ENCODE measurements at places on chromosomes 6 and 20. TPM values are rescaled to one million over a fixed set of nuclear protein-coding genes. Genes with fewer than 3 reads are reported as not detected.

DNA sequence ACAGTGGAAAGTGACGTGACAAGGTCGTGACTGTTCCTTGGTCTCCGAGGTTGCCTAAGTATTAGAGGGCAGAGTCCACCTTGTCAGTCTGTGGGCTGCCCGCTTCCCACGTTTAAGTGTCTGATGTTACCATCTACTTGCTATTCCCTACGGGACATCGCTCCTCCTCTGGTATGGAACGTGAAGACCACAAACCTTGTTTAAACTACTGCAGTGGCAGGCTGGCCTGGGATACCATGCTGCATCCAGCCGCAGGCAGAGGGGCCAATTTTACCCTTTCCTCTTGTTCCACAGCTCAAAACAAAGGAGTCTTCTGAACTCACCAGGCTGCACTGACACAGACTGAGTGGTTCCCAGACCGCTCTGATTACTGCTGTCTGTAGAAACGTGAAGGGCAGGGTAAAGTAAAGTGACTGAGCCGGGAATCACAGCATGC, 275.9 kb downstream of the FOXC1 start:
- peak overlapping the region; percentile 11 for H3K4me3 ChIP-seq
- H3K4me1 ChIP-seq = peaks cover 5% of the 10 kb centered on the region
- peak; percentile 10 for DNase-seq
- no peaks in the 10 kb centered on the region for H3K27me3 ChIP-seq
- H3K27ac ChIP-seq = peak overlapping the region; percentile 17

The MUC22 gene
- total RNA-seq = 0.05 TPM

- H3K4me1 ChIP-seq = no peaks in the 10 kb centered on the region
- no peak overlapping the region for H3K27ac ChIP-seq
- no peaks in the 10 kb centered on the region for H3K36me3 ChIP-seq
- DNase-seq = peak; percentile 67
- peaks cover 30% of the 10 kb centered on the region for H3K27me3 ChIP-seq
- H3K4me3 ChIP-seq = no peak overlapping the region
These were observed 50.5 kb upstream of the ASIP start for GRCh38 chr20:34190679-34191090.

- H3K27ac ChIP-seq = no peak overlapping the region
- peaks cover 6% of the 10 kb centered on the region for H3K4me1 ChIP-seq
- DNase-seq = peak; percentile 85
- no peaks in the 10 kb centered on the region for H3K36me3 ChIP-seq
- H3K4me3 ChIP-seq = no peak overlapping the region
- H3K27me3 ChIP-seq = no peaks in the 10 kb centered on the region
These were observed 83.7 kb upstream of the CCDC28A start for GRCh38 chr6:138689849-138690248.

- DNase-seq = no peak
- H3K27ac ChIP-seq = no peak overlapping the region
- H3K4me3 ChIP-seq = no peak overlapping the region
- H3K27me3 ChIP-seq = peaks cover 6% of the 10 kb centered on the region
- H3K4me1 ChIP-seq = peaks cover 10% of the 10 kb centered on the region
- peaks cover under 1% of the 10 kb centered on the region for H3K36me3 ChIP-seq
These were observed 8.6 kb upstream of the SLC4A11 start for GRCh38 chr20:3247638-3248037.

GRCh38 chr20:53157443-53158408, 185.6 kb downstream of the TSHZ2 start:
- no peaks in the 10 kb centered on the region for H3K36me3 ChIP-seq
- DNase-seq = no peak
- H3K27ac ChIP-seq = no peak overlapping the region
- no peak overlapping the region for H3K4me3 ChIP-seq
- peaks cover 5% of the 10 kb centered on the region for H3K4me1 ChIP-seq

The PLCB4 gene
- 38.9 TPM for total RNA-seq

The COL12A1 gene
- 106 TPM for total RNA-seq

- peaks cover 4% of the 10 kb centered on the region for H3K27me3 ChIP-seq
- H3K36me3 ChIP-seq = no peaks in the 10 kb centered on the region
- no peak overlapping the region for H3K4me3 ChIP-seq
- DNase-seq = no peak
- H3K4me1 ChIP-seq = no peaks in the 10 kb centered on the region
- H3K27ac ChIP-seq = no peak overlapping the region
These were observed 48.5 kb upstream of the MOCS1 start for GRCh38 chr6:39982720-39983119.

- no peak overlapping the region for H3K27ac ChIP-seq
- DNase-seq = no peak
- H3K4me3 ChIP-seq = no peak overlapping the region
- no peaks in the 10 kb centered on the region for H3K36me3 ChIP-seq
- no peaks in the 10 kb centered on the region for H3K27me3 ChIP-seq
These were observed 78.9 kb upstream of the ISM1 start for GRCh38 chr20:13142143-13142542.

The SLC24A3 gene
- total RNA-seq = 0.79 TPM

The SYTL3 gene
- total RNA-seq = 1.2 TPM

DNA sequence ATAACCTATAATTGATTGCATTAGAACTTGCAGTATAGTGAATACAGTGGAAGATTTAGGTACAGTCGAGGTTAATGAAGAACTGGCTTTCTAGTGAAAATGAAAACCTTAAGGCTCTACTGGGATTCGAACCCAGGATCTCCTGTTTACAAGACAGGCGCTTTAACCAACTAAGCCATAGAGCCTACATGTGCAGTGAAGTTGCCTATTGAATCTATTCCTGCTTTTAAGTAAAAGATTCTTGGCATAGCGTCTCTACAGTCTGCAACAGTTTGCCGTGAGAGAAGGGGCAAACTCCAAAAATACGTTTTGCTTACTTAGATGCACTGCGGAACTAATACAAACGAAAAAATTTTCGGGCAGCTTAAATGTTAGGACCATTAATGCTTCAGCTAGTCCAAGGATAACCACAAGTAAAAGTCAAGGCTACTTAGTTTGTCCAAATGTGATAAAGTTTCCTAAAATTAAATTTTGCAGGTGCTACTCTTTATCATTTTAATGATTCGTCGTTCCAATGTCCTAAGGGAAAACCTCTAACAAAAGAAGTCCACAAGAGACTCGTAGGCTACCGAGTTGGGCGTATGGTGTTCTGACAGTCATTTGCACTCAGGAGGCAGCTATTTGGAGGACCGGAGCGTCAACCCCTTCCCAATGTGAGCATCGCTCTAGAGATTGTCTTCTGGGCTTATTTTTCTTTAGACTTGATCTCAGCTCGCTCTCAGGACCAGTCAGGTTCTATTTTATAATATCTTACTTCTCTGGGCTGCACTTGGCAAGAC, 31.3 kb upstream of the ZSCAN23 start:
- peaks cover 16% of the 10 kb centered on the region for H3K27me3 ChIP-seq
- no peak overlapping the region for H3K27ac ChIP-seq
- no peaks in the 10 kb centered on the region for H3K4me1 ChIP-seq
- peak; percentile 76 for DNase-seq
- no peaks in the 10 kb centered on the region for H3K36me3 ChIP-seq
- peak overlapping the region; percentile 67 for H3K4me3 ChIP-seq

DNA sequence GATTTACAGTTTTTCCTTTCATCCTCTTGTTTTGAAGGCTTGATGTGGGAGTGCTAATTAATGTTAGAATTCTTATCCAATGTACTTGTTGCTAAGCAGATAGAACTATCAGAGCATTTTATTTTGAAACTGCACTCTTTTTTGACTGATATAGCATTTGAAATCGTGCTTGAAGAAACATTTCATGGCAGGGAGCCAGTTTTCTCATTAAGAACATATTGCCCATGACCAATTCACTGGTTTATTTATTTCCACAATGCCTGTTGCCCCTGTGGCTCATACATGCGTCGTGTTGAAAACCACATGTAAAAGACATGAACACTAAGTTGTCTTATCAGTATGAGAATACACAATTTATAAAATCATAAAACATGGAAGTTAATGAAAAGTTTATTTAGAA, 479.7 kb upstream of the FLRT3 start:
- no peak for DNase-seq
- no peak overlapping the region for H3K4me3 ChIP-seq
- H3K4me1 ChIP-seq = no peaks in the 10 kb centered on the region
- H3K36me3 ChIP-seq = no peaks in the 10 kb centered on the region
- H3K27me3 ChIP-seq = no peaks in the 10 kb centered on the region
- no peak overlapping the region for H3K27ac ChIP-seq

DNA sequence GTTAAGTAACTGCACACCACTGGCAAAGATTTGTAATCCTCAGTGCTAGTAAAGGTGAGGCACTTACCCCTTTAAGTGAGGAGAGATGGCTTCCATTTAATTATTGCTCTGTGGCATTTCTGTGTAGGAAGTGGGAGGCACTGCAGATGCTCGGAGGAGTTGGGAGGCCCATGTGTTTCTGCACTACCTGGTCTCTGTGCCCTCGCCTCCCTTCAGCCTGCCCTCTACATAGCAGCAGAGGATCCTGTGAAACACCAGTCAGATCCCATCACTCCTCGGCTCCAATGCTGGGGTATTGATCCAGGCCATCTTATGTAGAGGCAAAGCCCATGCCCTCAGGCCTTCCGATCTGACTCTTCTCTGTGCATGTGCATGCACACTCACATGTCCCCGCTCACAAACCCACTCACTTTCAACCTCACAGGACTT, 67.0 kb downstream of the SLX4IP start:
- DNase-seq = no peak
- no peaks in the 10 kb centered on the region for H3K27me3 ChIP-seq

The HDGFL1 gene
- total RNA-seq = not detected

GRCh38 chr6:167973148-167973885, 24.2 kb upstream of the KIF25 start:
- H3K4me1 ChIP-seq = peaks cover 5% of the 10 kb centered on the region
- no peak overlapping the region for H3K4me3 ChIP-seq
- H3K27ac ChIP-seq = no peak overlapping the region
- no peaks in the 10 kb centered on the region for H3K27me3 ChIP-seq
- peaks cover 2% of the 10 kb centered on the region for H3K36me3 ChIP-seq

DNA sequence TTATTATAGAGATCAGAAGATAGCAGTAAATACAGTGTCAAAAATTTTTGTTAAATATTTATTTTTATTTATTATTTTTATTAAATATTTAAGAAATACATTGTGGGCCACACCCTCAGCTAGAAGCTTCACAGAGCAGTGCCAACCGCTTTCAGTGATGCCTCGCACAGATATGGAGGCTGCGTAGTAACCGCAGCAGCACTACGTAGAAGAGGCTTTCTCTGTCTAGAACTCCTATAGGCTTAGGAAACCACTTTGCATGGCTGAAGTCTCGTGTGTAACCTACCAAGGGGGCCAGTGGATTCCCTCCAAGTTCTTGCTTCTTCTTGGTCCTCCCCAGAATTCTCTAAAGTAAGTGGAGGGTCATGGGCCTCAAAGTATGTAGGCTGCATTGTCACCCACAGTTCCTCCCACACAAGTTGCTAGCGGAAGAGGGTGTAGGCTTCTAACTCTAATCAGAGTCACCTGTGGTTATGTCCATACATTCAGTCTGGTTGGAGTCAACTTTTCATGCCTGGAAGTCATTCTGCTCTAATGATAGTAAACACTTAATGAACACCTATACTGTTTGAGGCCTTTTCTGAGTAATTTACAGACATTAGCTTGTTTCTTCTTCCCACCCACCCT, 285.6 kb downstream of the CDKAL1 start:
- H3K27me3 ChIP-seq = no peaks in the 10 kb centered on the region
- no peaks in the 10 kb centered on the region for H3K4me1 ChIP-seq
- no peak overlapping the region for H3K4me3 ChIP-seq
- H3K27ac ChIP-seq = no peak overlapping the region
- DNase-seq = no peak

DNA sequence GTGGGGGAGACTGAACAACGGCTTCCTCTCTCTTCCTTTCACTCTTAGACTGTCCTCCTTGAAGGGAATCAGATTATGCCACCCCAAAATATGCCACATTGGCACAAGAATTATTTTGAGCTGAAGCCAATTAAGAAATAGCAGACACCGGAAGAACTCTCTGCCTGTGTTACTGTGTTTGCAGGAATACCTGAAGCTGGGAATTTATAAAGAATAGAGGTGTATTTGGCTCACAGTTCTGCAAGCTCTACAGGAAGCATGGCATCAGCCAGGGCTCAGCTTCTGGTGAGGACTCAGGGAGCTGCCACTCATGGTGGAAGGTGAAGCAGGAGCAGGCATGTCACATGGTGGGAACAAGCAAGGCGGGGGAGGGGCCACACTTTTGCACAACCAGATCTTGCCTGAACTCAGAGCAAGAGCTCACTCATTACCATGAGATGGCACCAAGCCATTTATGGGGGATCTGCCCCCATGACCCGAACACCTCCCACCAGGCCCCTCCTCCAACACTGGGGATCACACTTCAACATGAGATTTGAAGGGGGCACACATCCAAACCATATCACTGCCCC, 46.0 kb downstream of the PCNA start:
- peaks cover 8% of the 10 kb centered on the region for H3K4me1 ChIP-seq
- no peak overlapping the region for H3K4me3 ChIP-seq
- no peaks in the 10 kb centered on the region for H3K27me3 ChIP-seq

GRCh38 chr6:41256383-41256782, 28.2 kb downstream of the TREML4 start:
- no peak overlapping the region for H3K27ac ChIP-seq
- no peak overlapping the region for H3K4me3 ChIP-seq
- H3K36me3 ChIP-seq = no peaks in the 10 kb centered on the region
- H3K4me1 ChIP-seq = no peaks in the 10 kb centered on the region
- no peaks in the 10 kb centered on the region for H3K27me3 ChIP-seq

- H3K36me3 ChIP-seq = no peaks in the 10 kb centered on the region
- no peak overlapping the region for H3K27ac ChIP-seq
- H3K4me3 ChIP-seq = no peak overlapping the region
These were observed 46.1 kb downstream of the FKBP5 start for GRCh38 chr6:35642471-35643161.

The PAK5 gene
- total RNA-seq = 0.19 TPM

The THEMIS gene
- 0.07 TPM for total RNA-seq

GRCh38 chr6:17397764-17398194, 4.4 kb downstream of the CAP2 start:
- peak; percentile 29 for DNase-seq
- no peak overlapping the region for H3K27ac ChIP-seq
- peaks cover 4% of the 10 kb centered on the region for H3K4me1 ChIP-seq
- H3K36me3 ChIP-seq = no peaks in the 10 kb centered on the region
- H3K4me3 ChIP-seq = no peak overlapping the region

The FNDC1 gene
- 8.6 TPM for total RNA-seq

GRCh38 chr6:96940322-96940721, 15.8 kb downstream of the KLHL32 start:
- no peaks in the 10 kb centered on the region for H3K36me3 ChIP-seq
- peaks cover 18% of the 10 kb centered on the region for H3K4me1 ChIP-seq
- H3K4me3 ChIP-seq = no peak overlapping the region
- no peak overlapping the region for H3K27ac ChIP-seq

- no peaks in the 10 kb centered on the region for H3K4me1 ChIP-seq
- H3K36me3 ChIP-seq = no peaks in the 10 kb centered on the region
- H3K27ac ChIP-seq = no peak overlapping the region
- DNase-seq = peak; percentile 52
- no peak overlapping the region for H3K4me3 ChIP-seq
- H3K27me3 ChIP-seq = no peaks in the 10 kb centered on the region
These were observed 39.2 kb downstream of the CCN2 start for GRCh38 chr6:131911951-131912350.

Measured in astrocyte (in vitro differentiated cells and primary cell).